Fibroblast of skin of abdomen (primary cell): ENCODE measurements at places on chromosomes 4 and X.

DNA sequence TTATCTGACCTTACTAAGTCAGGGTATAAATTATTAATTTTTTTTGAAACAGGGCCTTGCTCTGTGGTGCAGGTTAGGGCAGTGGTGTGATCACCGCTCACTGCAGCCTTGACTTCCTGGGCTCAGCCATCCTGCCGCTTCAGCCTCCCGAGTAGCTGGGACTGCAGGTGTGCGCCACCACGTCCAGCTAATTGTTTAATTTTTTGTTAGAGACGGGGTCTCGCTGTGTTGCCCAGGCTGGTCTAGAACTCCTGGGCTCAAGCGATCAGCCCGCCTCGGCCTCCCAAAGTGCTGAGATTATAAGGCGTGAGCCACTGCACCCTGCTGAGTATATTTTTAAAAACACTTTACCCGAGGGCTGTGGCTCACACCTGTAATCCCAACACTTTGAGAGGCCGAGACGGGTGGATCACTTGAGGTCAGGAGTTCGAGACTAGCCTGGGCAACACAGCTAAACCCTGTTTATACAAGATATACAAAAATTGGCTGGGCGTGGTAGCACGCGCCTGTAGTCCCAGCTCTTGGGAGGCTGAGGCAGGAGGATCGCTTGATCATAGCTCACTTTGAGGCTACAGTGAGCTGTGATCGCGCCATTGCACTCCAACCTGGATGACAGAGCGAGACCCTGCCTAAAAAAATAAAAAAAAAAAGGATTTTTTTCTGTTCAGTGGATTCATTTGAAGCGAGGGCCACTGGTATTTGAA, 721 bp upstream of the TBC1D25 start:
- no peak for DNase-seq

GRCh38 chr4:121958777-121959176, 6.9 kb upstream of the TRPC3 start:
- no peak for DNase-seq

DNA sequence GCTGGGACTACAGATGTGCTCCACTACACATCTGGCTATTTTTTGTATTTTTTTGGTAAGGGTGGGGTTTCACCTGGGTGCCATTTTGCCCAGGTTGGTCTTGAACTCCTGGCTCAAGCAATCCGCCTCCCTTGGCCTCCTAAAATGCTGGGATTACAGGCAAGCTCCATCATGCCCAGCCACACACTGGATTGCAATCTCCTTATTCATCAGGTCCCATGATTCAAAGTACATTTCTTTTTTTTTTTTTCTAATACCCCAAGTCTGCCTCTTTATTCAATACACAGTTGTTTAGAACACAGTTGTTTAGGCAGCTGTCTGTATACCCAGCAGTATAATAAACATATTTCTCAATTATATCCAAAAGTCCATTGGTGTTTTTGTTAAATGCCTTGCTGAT, 130.3 kb upstream of the ARSJ start:
- no peak for DNase-seq

GRCh38 chrX:112802541-112802940, 38.1 kb downstream of the AMOT start:
- no peak for DNase-seq

DNA sequence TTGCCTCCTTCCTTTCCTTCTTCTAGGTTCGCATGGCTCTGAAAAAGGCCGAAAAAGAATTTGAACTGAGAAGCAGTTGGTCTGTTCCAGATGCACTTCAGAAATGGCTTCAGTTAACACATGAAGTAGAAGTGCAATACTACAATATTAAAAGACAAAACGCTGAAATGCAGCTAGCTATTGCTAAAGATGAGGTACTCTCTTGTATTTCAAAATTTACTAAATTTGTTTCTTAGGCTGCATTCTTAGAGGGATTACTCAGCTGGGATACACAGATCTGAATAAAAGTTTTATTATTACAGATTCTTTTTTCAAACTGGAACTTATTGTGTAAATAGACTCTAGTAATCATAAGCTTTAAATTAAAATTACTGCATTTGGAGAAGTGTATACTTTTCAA, 146.9 kb downstream of the STIM2 start:
- peak; percentile 9 for DNase-seq

DNA sequence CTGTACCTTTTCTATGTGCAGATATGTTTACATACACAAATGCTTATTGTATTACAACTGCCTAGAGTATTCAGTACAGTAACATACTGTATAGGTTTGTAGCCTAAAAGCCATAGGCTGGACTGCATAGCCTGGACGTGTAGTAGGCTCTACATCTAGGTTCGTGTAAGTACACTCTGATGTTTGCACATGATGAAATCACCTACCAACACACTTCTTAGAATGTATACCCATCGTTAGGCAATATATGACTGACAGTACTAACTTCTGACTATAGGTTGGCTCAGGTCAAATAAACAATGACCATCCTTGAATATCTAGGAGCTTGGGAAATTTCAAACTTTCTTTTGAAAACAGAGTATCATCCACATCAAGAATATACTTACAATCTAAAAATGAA, 139.0 kb downstream of the CORIN start:
- DNase-seq: no peak

- no peak for DNase-seq
Measured at GRCh38 chr4:185171373-185172071, 28.5 kb downstream of the SLC25A4 start.

- no peak for DNase-seq
Measured at GRCh38 chrX:619812-620531, 10.6 kb upstream of the SHOX start.

DNA sequence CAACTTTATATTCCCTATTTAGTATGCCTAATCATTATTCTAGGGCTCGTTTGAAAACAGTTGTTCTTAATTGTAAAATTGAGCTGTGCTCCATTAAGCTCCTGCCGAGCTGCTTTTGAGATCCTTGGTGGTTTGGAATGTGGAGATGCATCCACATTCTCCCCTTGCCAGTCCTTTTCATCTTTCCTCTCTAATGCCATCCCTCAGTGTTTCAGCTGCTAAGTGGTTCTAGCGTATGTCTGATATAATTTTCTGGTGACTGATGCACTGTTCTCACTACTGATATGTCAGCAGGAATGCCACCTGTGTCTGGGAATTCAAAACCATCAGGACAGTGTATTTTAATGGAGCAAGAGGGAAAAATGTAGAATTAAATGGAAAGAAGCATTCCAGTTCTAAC, 1085.0 kb downstream of the CCSER1 start:
- DNase-seq: no peak

- DNase-seq: no peak
Measured at GRCh38 chr4:81038636-81039350, 8.3 kb downstream of the BMP3 start.

- no peak for DNase-seq
Measured at GRCh38 chrX:103839404-103839803, 7.3 kb upstream of the RAB9B start.

- no peak for DNase-seq
Measured at GRCh38 chr4:120915336-120915735, 7.2 kb downstream of the PRDM5 start.

GRCh38 chrX:80578517-80579105, 158.4 kb downstream of the TENT5D start:
- peak; percentile 0 for DNase-seq

DNA sequence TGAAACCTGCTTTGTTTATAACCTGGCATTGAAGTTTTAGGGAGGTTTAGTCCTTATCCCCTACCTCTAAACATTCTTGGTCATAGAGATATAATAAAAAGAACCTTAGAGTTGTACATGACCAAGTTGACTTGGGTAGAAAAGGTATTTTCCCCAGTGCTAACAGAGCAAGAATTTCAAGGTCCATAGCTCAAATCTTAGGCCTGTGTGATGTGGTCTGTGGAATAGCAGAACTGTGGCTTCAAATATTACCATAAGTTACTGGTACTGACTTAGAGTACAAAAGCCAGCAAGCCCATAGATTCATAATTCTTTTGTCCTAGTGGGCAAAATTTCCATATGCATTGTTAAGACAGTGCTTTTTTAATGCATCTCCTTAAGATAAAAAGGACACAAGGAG, 91.2 kb downstream of the GPRIN3 start:
- no peak for DNase-seq

- peak; percentile 2 for DNase-seq
Measured at GRCh38 chrX:49308604-49309269, 5.3 kb downstream of the GAGE10 start.

DNA sequence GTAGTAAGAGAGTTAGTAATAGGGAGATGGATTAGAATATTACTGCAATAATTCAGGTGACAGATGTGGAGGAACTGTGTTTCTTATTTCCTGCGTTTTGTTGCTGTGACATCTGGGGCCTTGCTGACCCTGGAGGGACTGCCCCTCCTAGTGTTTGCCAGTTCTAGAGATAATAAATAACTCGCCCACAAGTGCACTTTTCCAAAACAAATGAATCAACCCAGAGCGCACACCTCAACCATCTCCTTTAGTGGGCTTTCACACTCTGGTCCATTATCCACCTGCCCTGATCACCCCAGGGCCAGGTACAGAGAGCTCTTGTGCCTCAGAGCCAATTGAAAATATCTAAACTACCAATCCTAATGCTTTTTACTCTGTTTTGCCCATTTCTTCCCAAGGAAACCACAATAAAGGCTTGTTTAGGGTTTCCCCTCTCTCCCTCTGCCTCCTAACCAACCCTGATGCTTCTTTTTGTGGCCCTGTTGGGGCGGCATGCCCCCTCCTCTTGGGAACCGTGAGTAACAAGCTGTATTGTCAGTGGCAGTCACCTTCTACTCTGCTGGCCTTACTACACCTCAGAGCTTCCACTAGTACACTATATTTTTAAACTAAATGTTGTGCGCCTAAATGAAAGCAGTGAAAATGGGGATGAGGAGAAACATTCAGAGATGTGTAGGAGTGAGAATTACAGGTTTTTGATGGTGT, 270.5 kb downstream of the TENM3 start:
- DNase-seq: no peak

- DNase-seq: no peak
Measured at GRCh38 chr4:107792711-107793110, 32.0 kb upstream of the SGMS2 start.

GRCh38 chrX:150365990-150366911, 3.1 kb downstream of the MAMLD1 start:
- peak; percentile 58 for DNase-seq
